ENCODE measurements at places on chromosomes 7 and 10.
A peak's percentile ranks its signal among the peaks of the same experiment; 100 is the strongest.

DNA sequence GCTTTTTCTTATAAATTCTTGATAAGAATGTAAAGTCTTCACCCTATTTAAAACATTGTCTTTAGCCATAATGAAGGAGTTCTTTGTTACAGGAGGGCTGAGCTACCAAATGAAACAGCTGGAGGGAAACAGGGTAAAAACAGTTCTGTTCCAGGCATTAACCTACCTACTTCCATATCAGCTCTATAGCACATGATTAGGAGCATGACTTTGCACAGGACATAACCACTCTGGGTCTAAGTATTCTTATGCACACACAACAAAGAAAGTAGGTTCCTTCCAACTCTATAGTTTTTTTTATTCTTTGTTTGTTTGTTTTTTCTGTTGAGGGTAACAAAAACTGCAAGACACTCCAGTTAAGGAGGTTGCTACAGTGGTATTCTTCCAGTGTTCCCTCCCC, 52.7 kb downstream of the SCIN start:
- DNase-seq: no peak

DNA sequence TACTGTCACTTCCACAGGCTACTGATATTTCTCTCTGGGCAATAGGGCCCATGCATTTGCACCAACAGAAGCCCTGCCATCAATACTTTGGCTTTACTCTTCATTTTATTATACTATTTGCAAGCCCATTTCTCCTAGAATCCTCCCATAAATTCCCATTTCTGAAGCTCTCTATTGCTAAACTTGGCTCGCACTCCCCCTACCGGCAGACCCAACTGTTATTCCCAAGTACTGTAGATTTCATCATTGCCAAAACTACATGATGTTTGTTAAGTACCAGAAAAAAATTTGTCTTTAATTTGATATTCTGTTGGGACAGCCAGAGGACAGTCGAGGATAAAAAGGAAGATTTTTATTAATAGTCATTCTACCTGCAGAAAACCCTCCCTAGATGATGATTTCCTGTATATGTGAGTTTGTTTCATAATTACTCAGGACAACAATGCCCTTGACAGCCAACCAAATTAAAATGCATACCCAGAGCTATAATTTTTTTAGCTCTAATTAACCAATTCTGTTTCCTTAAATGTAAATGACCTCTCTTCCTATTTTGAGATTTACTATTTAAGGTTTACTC, 298.6 kb downstream of the REEP3 start:
- DNase-seq: peak; percentile 53

DNA sequence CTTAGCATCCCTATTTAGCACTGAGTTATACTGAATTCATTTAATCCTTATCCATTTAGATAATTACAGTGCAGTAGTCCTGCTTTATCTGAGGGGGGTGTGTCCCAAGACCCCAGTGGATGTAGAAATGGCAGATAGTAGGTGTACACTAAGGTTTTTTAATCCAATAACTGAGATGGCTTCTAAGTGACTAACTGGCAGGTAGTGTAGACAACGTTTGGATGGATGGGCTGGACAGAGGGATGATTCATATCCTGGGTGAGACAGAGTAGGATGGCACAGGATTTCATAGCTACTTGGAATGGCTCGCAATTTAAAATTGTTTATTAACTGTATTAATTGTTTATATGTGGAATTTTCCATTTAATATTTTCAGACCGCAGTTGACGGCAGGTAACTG, 295.6 kb downstream of the CCDC3 start:
- DNase-seq: no peak

GRCh38 chr10:1128115-1128514, 71.9 kb downstream of the WDR37 start:
- DNase-seq: no peak

DNA sequence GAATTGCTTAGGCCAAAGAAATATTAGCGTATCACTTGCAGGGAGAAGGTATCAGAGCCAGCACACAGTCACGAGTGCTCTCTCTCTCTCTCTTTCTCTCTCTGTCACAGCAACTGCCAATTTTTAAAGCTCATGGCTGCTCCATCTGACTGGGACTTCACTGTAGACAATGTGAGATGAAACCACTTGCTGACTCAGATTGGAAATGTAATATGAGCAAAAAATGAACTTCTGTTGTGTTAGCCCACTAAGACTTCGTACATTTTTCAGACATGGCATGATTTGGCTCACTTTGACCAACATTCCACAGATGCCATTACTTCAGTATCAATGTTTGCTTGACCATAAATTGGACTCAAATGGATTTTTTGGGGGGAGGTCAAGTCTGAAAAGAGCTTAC, 68.1 kb downstream of the DGKB start:
- peak; percentile 67 for DNase-seq

DNA sequence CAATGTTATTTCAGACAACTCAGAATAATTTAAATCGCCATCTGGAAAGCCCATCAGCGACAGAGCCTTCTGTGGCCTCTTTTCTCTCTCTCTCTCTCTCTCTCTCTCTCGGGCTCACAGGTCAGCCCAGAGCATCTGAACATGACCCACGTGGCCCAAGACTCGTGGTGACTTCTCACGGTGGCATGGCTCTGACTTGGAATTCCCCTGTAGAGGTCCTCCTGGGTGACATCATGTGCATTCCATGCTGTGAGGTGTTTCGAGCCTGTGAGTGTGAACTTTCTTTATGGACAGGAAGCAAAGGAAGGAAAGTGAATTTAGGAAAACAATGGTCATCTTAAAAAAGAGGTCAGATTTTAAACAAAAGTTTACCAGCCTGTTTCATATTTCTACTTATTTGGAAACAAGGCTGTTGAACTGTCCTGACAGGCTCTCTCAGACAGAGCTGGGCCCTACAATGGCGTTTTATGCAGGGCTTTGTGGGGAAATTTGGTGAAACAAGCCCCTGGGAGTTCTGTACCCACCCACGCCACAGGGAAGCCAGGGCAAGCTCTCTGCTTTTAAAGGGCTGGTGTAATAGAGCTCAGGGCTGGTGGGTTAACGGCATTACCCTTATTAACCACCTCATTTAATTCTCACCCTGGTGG, 359.7 kb upstream of the ZNF32 start:
- no peak for DNase-seq

DNA sequence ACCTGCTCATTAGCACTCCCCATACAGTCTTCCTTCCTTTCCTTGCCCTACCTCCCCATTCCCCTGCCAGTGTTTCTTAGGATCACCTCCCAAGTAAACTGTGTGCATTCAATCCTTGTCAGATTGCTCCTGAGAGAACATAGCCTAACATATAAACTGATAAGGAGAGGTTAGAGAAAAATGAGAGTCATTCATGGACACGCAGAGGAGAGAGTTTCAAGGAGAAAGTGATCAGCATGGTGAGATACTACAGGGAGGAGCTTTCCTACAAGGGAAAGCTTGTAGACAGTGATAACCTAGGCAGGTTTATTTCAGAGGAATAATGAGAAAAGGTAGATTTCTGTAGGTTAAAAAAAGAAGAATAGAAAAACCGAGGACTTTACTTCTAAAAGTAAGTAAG, 2.8 kb upstream of the ZC3HAV1L start:
- DNase-seq: no peak

- no peak for DNase-seq
These were observed 16.9 kb downstream of the DYDC2 start for GRCh38 chr10:80373502-80373901.

- no peak for DNase-seq
These were observed 89.7 kb upstream of the CDK6 start for GRCh38 chr7:92925876-92926696.

DNA sequence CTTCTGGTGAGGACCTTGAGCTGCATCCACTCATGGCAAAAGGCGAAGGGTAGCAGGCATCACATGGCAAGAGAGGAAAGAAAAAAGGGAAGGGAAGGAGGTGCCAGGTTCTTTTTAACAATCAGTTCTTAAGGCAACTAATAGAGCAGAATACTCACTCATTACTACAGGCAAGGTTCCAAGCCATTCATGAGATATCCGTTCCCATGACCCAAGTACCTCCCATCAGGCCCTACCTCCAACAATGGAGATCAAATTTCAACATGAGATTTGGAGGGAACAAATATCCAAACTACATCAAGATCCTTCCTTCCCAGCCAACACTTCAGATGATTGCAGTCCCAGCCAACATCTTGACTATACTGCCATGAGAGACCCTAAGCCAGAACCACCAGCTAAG, 38.9 kb upstream of the YAE1 start:
- no peak for DNase-seq

DNA sequence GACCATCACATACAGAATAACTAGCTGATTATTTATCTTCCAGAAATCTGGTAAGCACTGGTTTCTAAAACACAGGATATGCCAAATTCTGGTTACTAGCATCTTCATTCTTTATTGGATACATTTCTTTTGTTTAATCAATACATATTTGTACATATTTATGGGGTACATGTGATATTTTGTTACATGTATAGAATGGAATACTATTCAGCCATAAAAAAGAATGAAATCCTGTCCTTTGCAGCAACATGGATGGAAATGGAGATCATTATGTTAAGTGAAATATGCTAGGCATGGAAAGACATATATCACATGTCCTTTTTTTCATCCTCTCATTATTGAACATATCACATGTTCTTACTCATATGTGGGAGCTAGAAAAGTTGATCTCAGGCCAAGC, 32.7 kb upstream of the PURB start:
- no peak for DNase-seq

GRCh38 chr7:105429746-105430612, 41.3 kb upstream of the SRPK2 start:
- DNase-seq: peak; percentile 56

- DNase-seq: no peak
These were observed 90.2 kb upstream of the GTF2I start for GRCh38 chr7:74567318-74567668.

GRCh38 chr10:89342206-89342958, 14.6 kb downstream of the IFIT3 start:
- peak; percentile 94 for DNase-seq

DNA sequence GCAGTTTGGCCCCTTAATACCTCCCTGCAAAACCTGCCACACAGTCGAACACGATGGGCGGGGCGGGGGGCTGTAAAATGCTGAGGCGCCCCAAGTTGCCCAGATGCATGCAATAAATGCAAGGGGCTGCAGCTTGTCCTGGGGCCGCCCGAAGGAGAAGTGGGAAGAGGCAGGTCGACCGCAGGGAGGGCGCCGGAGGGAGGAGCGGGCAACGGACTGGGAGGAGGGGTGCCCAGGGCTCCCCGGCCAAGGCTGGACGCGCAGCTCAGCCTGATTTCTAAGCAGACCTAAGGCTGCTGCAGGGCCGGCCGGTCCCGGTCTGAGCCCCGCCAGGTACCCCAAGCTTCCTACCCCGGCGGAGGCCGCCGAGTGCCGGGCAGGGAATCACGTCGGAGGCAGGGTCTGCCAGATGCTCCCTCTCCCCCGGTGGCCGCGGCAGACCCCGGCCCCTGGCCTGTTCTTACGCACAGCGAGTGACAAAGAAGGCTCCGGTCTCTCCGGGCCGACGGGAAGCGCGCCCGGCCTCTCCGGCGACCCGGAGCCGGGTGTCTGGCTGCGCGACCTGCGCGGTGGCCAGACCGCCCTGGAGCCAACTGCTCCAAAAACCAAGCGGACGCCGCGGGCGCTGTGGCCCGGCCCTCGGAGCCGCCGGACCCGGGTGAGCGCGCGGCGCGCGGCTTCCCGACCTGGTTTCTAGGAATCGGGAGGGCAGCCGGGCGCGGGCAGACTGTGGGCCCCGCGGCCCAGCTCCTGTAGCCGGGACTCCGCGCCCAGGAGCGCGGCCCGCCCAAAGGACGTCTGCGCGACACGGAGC, 744 bp upstream of the EBF3 start:
- DNase-seq: no peak

- DNase-seq: no peak
These were observed 560 bp downstream of the GBF1 start for GRCh38 chr10:102245932-102246251.

DNA sequence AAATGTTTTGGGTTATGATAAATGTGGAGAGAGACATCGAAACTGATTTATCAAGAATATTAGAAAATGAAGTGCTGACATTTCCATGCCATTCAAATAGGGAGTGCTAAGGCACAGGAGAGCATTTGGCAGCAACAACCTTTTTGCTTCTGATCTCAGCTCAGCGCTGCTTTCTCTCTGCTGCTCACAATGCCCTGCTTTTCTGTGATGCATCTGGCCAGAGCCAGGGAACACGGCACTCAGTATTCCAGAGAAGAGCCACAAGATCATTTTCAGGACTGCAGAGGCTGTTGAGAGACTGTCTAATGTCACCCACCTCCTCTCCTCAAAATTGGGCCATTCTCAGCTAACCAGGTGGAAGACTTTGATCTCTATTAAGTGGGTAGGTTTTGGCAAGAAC, 28.1 kb downstream of the INSYN2A start:
- DNase-seq: no peak

GRCh38 chr7:40525764-40526163, 391.0 kb downstream of the SUGCT start:
- peak; percentile 5 for DNase-seq

DNA sequence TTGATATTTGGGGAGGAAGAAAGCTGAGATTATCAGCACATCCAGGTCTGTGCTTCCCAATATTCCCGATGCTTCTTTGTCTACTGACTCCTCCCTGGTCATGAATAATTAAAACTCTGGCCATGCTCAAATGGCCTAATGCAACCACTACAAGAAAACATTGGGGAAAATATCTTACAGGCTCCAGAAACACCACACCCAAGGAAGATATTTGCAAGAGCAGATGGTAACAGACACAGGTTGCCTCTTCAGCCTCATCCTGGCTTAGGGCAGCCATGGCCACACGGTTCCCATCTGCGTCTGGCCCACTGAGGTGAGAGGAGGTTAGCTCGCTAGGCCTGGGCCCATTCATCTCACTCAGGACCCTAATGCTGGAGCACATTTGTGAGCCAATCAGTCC, 108.4 kb upstream of the SDK1 start:
- DNase-seq: no peak

DNA sequence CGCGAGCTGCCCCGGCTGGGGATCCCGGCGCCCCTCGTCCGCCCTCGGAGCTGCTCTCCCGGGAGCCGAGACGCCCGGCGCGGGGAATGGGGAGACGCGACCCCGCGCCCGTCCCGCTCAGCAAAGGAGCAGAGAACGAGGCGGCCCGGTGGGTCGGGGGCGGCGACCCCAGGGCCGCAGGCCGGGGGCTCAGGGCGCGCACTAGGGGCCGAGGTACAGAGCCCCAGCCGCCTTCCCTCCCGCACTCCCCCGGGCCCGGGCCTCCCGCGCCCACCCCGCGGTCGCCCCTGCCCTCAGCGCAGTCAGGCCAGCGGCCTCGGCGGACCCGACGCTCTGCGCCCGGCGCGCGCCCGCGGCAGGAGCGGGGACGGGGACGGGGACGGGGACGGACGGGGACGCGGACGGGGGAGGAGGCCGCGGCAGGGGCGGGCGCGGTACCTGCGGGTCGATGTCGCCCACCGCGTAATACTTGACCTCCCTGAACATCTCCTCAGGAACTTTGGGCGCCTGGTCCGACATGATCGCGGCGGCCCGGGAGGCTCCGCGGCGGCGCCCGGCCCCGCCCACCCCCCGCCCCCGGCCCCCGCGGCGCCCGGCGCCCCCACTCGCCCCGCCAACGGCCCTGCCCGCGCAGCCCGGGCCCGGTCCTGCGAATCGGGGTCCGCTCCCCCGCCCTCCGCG, 373 bp downstream of the PAXIP1 start:
- DNase-seq: no peak

DNA sequence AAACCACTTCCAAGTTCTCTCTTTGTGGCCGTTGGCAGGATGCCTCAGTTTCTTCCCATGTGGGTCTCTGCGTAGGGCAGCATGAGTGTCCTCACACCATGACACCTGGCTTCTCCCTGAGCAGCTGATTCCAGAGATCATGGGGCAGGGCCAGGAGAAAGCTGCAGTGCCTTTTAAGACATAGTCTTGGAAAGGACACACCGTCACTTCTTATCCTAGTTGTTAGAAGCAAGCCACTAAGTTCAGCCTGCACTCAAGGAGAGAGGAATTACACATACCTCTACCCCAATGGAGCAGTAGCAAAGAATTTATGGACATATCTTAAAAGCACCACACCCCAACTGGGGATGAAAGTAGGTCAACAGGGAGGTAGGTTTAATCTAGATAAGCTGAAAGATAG, 16.4 kb downstream of the NODAL start:
- DNase-seq: no peak
